Caco-2 (cell line): ENCODE measurements at places on chromosomes 13 and 19. TPM values are rescaled to one million over a fixed set of nuclear protein-coding genes. Genes with fewer than 3 reads are reported as not detected.

DNA sequence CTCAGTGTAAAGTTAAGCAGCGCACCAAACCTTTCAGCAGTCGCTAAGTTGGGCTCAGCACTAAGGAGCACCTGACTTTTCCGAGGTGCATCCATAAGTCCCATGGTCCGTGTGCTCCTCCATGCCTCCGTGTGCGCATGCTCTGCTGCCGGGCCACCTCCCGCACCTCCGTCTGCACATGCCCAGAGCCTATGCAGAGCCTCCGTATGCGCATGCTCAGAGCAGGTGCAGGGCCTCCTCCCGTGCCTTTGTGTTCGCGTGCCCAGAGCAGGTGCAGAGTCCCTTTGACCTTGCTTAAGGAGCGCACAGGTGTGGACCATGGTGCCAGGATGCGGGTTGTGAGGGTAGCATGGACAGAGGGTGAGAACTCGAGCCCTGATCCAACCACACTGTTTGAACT is 46.0 kb downstream of the ATP11A start:
- no peak overlapping the region for H3K4me3 ChIP-seq
- no peaks in the 10 kb centered on the region; the same call in none of the 2 replicates for H3K36me3 ChIP-seq
- peaks cover 22% of the 10 kb centered on the region for H3K4me1 ChIP-seq
- no peak overlapping the region for H3K27ac ChIP-seq

VSIG10L gene
- 4.5 and 5.0 TPM in 2 replicates for total RNA-seq

KLF1 gene
- not detected in 2 replicates for total RNA-seq

- H3K36me3 ChIP-seq, result no peaks in the 10 kb centered on the region
- H3K4me3 ChIP-seq, result no peak overlapping the region
- no peak overlapping the region for H3K27ac ChIP-seq
- no peaks in the 10 kb centered on the region for H3K4me1 ChIP-seq
- no peaks in the 10 kb centered on the region for H3K27me3 ChIP-seq
Observed at GRCh38 chr13:83798731-83799130, 83.5 kb downstream of the SLITRK1 start.

GRCh38 chr19:5048727-5049553 is 80.0 kb downstream of the KDM4B start:
- no peak overlapping the region for H3K4me3 ChIP-seq
- H3K27ac ChIP-seq, result no peak overlapping the region
- DNase-seq, result no peak

APLP1 gene
- 4.6 and 6.5 TPM in 2 replicates for total RNA-seq

DNA sequence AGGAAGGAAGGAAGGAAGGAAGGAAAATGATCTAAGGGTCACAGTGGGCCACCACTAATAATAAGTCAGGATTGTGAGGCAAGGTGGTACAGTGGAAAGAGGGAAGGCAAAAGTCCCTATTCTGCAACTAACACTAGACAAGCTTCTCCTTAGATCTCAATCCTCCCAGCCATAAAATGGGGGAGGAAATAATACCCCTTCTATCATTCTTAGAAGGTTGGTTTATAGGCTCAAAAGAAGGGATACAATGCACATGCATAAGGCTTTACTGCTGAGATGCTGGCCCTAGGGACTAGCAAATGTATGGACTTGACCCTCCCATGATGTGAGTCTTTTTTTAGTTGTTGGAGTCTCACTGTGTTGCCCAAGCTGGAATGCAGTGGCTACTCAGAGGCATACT is 167.7 kb upstream of the ZNF507 start:
- H3K27me3 ChIP-seq, result no peaks in the 10 kb centered on the region; the same call in 1 of the 2 replicates
- H3K4me3 ChIP-seq, result no peak overlapping the region
- H3K36me3 ChIP-seq, result no peaks in the 10 kb centered on the region
- H3K27ac ChIP-seq, result no peak overlapping the region

METTL21C gene
- not detected in 2 replicates for total RNA-seq

DNA sequence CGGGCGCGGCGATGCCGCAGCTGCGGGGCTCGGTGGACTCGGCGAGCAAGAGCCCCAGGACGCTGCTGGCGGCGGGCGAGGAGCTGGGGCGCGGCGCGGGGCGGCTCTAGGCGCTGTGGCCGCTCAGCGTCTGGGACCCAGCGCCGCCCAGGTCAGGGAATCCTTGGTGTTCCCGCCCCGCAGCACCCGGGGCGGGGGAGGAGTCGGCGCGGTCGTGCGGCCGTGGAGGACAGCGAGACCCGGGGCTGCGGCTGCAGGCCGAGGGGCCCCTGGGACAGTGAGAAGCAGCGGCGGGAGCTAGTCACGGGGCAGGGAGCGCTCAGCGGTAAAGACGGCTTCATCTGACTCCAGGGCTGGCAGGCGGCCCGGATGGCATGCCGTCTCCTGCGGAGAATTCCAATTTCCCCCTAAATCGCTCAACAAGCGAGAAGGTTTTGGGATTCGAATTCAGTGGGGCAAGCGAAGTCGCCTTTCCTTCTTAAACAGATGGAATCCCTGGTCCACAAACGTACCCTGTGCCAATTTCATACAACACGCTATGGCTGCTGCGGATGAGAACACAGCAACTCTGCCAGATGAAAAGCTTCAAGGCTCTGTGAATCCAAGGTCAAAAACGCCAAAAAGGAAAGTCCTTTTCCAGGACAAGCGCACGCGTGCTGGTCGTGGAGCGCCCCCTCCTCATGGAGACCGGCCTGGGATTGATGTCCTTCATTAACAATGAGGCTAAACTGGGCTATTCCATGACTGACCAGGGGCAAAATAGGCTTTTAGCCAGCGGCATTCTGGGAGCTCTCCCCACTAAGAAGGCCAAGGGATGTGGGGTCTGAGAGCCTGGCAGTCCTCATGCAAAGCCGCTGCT is 4.2 kb upstream of the ZSCAN4 start:
- H3K36me3 ChIP-seq, result no peaks in the 10 kb centered on the region
- H3K27me3 ChIP-seq, result no peaks in the 10 kb centered on the region
- no peak overlapping the region for H3K27ac ChIP-seq
- H3K4me3 ChIP-seq, result peak overlapping the region; percentile 62
- H3K4me1 ChIP-seq, result no peaks in the 10 kb centered on the region

FBXO27 gene
- total RNA-seq, result 3.4 and 3.8 TPM in 2 replicates

LSR gene
- total RNA-seq, result 172 and 197 TPM in 2 replicates

SLC5A5 gene
- total RNA-seq, result 0.43 TPM in 1 of 2 replicates, not detected in the other

- no peaks in the 10 kb centered on the region; the same call in 1 of the 2 replicates for H3K27me3 ChIP-seq
- DNase-seq, result no peak
- no peak overlapping the region for H3K27ac ChIP-seq
- no peak overlapping the region for H3K4me3 ChIP-seq
Observed at GRCh38 chr13:95452375-95452774, 100.1 kb upstream of the CLDN10 start.

DNA sequence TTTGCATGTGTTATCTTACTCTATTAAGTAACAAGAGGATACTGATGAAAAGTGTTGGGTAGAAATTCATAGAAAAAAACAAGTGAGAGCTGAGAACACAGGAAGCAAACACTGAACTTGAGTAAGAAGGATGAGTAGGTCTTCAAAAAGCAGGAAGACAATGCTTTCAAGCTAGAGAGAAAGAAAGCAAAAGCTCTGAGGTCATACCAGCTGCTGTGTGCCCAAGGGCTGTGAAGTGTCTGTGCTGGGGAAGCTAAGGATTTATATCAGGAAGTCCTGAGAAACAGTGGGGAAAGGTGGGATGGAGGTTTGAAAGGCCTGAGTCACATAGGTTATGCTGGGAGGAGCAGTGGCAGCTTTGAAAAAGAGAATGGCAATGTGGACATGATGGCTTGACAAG is 145.5 kb upstream of the MAB21L1 start:
- no peak overlapping the region for H3K4me3 ChIP-seq
- no peak for DNase-seq
- H3K27ac ChIP-seq, result no peak overlapping the region

- peak; percentile 88 for DNase-seq
- H3K4me1 ChIP-seq, result peaks cover 11% of the 10 kb centered on the region; the same call in 1 of the 2 replicates
- H3K4me3 ChIP-seq, result peak overlapping the region; percentile 57
- H3K36me3 ChIP-seq, result no peaks in the 10 kb centered on the region
Observed at GRCh38 chr19:1324806-1325567, 39.3 kb downstream of the EFNA2 start.

GRCh38 chr13:30065181-30065580 is 214.8 kb upstream of the UBL3 start:
- H3K27ac ChIP-seq, result no peak overlapping the region
- no peaks in the 10 kb centered on the region for H3K36me3 ChIP-seq
- no peak overlapping the region for H3K4me3 ChIP-seq

GRCh38 chr19:13033819-13034611 is 38.7 kb downstream of the NFIX start:
- no peak overlapping the region for H3K4me3 ChIP-seq
- no peak for DNase-seq
- H3K27ac ChIP-seq, result no peak overlapping the region
- H3K27me3 ChIP-seq, result no peaks in the 10 kb centered on the region; the same call in none of the 2 replicates
- H3K4me1 ChIP-seq, result peaks cover 19% of the 10 kb centered on the region
- H3K36me3 ChIP-seq, result no peaks in the 10 kb centered on the region

URAD gene
- 5.2 and 8.1 TPM in 2 replicates for total RNA-seq

DNA sequence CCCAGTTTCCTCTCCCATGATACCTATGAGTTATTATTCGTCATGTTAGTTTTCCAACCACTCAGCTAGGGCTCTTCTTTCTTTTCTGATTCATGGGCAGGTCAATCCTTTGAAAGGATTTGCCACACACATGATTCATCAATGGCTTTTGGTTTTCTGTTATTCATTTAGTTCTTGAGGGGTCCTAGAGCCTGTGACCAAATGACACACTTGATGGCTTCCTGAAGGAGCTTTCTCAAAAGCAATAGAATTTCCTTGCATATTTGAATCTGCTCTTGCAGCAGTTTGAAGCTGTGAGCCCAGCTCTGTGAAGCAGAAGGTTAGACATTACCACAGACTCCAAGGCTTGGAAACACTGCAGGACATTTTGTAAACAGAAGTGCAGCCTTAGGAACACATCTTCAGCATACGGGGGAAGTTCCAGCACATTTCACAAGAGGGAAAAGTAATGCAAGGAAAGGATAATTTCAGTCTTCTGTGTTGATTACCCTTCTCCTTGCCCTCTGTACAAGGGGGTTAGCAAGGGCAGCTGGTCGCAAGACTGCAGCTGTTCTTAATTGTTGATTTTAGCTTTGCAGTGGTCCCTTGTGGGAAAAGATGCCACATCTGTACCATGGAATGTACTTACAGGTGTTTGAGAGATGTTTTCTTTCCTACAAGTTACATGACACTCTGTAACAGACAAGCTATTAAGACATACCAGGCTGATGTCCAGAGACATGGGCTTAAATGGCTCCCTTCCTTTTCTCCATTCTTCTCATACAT is 338.6 kb downstream of the KCNRG start:
- H3K36me3 ChIP-seq, result no peaks in the 10 kb centered on the region
- no peak for DNase-seq
- no peak overlapping the region for H3K27ac ChIP-seq
- no peak overlapping the region for H3K4me3 ChIP-seq

DNA sequence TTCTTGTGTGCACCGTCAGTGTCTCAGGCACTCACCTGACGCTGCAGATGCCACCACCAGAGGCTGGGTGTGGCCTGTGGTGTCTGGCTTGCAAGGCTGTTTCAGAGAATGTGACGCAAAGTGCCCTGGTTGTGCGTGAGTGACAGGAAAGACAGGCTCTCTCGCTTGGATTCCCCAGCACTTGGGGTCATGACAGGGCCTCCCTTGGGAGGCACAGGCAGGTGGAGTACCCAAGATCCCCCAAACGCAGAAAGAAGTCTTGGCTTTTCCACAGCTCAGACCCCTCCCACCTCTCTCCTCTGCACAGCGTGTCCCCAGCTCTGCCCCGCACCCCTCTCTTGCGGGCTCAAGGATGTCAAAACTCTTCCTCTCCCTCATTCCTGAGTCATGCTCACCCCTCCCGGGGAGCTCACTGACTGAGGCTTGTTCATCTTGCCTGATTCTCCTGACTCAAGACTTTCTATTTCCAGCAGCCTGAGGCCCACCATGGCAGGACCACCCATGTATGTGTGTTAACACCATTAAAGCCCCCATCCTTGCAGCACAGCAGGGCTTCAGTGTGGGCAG is 21.0 kb downstream of the DHX34 start:
- no peaks in the 10 kb centered on the region for H3K27me3 ChIP-seq
- no peak overlapping the region for H3K27ac ChIP-seq
- no peak overlapping the region for H3K4me3 ChIP-seq
- H3K4me1 ChIP-seq, result no peaks in the 10 kb centered on the region

CAPS gene
- 5.8 and 7.2 TPM in 2 replicates for total RNA-seq

GRCh38 chr19:10808937-10809649 is 26.9 kb downstream of the TMED1 start:
- H3K4me3 ChIP-seq, result no peak overlapping the region
- H3K36me3 ChIP-seq, result no peaks in the 10 kb centered on the region; the same call in 1 of the 2 replicates
- DNase-seq, result no peak
- H3K4me1 ChIP-seq, result no peaks in the 10 kb centered on the region
- peak overlapping the region; percentile 19 for H3K27ac ChIP-seq

DNA sequence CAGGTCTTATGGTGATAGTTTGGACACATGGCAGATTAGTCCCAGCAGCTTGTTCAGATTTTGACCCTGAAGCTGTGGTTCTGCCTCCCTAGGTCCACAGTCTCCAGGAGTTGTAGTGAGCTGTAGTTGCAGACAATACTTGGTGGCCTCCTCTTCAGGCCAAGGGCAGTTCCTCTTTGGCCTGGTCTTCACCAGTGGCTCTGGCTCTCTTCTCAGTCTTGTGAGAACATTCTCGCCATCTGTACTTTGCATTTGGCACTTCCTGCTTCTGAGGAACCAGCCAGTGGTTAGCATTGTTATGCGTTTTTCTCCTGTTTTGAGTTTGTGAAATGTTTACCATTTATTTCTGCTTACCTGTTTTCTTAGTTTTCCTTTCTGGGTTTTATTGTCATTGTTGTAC is 40.7 kb downstream of the PCCA start:
- no peak overlapping the region for H3K4me3 ChIP-seq
- H3K27me3 ChIP-seq, result no peaks in the 10 kb centered on the region
- no peaks in the 10 kb centered on the region for H3K36me3 ChIP-seq
- DNase-seq, result no peak
- peaks cover 16% of the 10 kb centered on the region; the same call in 1 of the 2 replicates for H3K4me1 ChIP-seq

DNA sequence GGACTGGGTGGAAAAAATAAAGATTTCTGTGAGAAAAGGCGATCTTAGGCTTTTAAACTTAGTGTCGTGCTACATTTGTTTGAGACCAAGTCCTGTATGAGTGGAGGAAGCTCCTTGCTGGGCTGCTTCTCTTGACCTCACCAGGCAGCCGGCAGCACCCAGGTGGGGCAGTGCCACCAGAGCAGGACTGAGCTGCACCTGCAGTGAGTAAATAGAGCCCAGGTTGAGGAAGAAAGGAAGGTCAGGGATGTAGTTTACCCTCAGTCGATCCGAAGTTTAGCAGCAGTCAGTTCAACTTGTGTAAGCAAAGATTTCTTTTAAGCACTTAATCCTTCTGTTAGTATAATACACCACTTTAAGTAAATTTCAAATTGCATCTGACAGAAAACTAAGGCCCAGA is 13.6 kb downstream of the HNRNPM start:
- DNase-seq, result no peak
- peaks cover 52% of the 10 kb centered on the region for H3K4me1 ChIP-seq
- H3K27ac ChIP-seq, result peak overlapping the region; percentile 88
- H3K36me3 ChIP-seq, result peaks cover 2% of the 10 kb centered on the region; the same call in 1 of the 2 replicates
- H3K4me3 ChIP-seq, result no peak overlapping the region
- no peaks in the 10 kb centered on the region for H3K27me3 ChIP-seq

- H3K27ac ChIP-seq, result no peak overlapping the region
- DNase-seq, result no peak
- H3K36me3 ChIP-seq, result no peaks in the 10 kb centered on the region
- H3K4me3 ChIP-seq, result no peak overlapping the region
- H3K27me3 ChIP-seq, result no peaks in the 10 kb centered on the region
Observed at GRCh38 chr19:1841209-1841924, 6.9 kb downstream of the REXO1 start.

TBXA2R gene
- 0.11 TPM in 1 of 2 replicates, not detected in the other for total RNA-seq

- no peak for DNase-seq
- no peak overlapping the region for H3K4me3 ChIP-seq
- no peak overlapping the region for H3K27ac ChIP-seq
- no peaks in the 10 kb centered on the region for H3K4me1 ChIP-seq
- no peaks in the 10 kb centered on the region for H3K27me3 ChIP-seq
- no peaks in the 10 kb centered on the region for H3K36me3 ChIP-seq
Observed at GRCh38 chr13:95841894-95842293, 165.0 kb downstream of the DNAJC3 start.
